ENCODE measurements at places on chromosomes 6 and 20.

DNA sequence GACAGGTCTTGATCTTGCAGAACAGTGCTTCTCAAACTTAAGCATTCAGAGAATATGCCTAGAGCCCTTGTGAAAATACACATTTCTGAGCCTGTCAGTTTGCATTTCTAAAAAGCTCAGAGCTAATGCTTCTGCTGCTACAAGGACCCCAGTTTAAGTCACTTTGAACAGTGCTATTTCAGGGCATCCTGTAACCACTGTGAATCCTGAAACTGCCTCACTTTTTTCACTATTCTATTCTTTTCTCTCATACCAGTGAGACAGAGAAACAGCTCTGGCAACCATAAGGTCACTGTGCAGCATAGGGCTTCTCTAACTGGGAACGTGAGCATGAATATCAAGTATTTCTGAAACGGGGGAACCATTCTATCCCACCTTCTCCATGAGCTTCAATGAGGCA lies 51.2 kb downstream of the LGSN start:
- no peak for DNase-seq

DNA sequence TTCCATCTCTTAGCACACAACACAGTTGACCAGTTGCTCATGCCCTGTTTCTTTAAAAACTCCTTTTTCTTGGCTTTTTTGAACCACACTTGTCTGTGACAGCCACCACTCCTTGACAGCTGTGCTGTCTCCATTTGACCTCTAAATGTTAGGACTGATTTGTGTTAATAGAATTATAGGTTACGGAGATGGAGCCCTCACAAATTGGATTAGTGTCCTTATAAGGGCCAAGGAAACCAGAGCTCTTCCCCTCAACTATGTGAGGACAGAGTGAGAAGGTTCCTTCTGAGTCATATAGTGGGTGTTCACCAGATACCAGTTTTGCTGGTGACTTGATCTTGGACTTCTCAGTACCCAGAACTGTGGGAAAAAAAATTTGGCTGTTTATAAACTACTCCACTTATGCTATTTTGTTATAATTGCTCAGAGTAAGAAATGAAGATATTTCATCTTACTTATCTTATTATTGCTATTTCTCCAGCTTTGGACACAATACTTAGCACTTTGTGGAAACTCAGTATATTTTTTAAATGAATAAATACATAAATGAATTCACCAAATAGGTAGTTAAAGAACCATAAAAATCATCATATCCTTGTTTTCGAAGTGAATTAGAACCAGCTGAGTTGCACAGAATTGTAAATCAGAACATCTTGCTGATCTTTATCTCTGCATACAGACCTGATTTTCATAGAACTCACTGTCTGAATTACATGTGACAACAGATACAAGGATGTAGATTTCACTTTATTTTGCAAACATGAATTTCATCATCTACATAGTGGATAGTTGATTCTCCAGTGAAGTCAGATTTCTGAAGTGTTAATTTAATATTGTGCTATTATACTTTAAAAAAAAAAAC lies 598.5 kb upstream of the IRAK1BP1 start:
- DNase-seq: no peak

DNA sequence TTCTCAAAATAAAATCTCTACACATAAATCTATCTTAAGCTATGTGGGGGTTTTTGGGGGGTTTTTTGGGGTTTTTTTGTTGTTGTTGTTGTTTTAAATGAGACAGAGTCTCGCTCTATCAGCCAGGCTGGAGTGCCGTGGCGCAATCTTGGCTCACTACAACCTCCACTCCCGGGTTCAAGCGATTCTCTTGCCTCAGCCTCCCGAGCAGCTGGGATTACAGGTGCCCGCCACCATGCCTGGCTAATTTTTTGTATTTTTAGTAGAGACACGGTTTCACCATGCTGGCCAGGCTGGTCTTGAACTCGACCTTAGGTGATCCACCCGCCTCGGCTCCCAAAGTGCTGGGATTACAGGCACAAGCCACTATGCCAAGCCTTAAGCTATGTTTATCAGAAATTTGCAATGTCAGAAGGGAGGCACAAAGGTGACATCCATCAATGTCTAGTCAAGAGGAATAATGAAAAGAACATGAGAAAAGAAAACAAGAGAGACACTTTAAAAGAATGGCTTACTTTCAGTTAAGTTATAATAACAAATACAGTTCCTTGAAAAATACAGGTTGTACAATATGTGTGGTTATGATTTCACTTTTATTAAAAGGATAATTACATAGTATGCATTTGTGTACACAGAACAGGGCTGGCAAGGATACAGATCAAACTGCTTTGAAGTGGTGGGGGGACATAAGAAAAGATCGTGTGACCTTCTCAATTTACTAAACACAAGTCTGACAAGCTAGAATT lies 28.6 kb downstream of the SLC23A2 start:
- DNase-seq: peak; percentile 9

- no peak for DNase-seq
Measured at GRCh38 chr6:150183966-150184365, 41.1 kb downstream of the PPP1R14C start.

DNA sequence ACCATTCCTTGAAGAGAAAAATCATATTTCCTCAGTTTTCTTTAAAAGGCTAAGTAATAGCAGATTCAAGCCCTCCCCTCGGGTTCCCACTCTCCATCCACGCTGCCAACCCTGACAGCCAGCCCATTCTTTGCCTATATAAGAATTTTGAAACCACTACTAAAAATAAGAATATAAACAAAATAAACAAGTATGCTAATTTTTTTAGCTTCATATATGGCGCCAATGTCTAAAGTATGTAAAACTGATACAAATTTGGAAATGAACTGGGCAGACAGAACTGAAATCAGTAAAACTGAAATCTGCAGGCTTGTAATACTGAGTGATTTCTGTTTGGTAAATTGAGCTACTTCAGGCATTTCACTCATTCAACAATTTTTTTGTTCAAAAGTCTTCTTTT lies 19.0 kb downstream of the ELOVL2 start:
- DNase-seq: no peak

GRCh38 chr20:21640556-21640955 lies 64.9 kb upstream of the PAX1 start:
- DNase-seq: no peak

Measured in SJSA1 (cell line).